ENCODE measurements at places on chromosomes 4 and X.

- peak; percentile 33 for DNase-seq
These were observed 16.7 kb upstream of the RBM41 start for GRCh38 chrX:107135049-107135964.

DNA sequence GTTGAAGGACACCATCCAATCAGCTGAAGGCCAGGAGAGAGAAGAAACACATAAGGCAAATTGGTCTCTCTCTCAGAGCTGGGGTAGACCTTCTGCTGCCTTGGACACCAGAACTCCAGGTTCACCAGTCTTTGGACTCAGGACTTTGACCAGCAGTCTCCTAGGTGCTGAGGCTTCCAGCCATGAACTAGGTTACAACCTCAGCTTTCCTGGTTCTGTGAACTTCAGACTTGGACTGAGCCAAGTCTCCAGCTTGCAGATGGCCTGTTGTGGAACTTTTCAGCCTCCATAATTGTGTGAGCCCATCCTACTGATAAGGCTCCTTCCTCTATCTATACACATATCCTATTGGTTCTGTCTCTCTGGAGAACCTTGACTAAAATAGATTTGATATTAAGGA is 20.6 kb upstream of the BBS12 start:
- no peak for DNase-seq

DNA sequence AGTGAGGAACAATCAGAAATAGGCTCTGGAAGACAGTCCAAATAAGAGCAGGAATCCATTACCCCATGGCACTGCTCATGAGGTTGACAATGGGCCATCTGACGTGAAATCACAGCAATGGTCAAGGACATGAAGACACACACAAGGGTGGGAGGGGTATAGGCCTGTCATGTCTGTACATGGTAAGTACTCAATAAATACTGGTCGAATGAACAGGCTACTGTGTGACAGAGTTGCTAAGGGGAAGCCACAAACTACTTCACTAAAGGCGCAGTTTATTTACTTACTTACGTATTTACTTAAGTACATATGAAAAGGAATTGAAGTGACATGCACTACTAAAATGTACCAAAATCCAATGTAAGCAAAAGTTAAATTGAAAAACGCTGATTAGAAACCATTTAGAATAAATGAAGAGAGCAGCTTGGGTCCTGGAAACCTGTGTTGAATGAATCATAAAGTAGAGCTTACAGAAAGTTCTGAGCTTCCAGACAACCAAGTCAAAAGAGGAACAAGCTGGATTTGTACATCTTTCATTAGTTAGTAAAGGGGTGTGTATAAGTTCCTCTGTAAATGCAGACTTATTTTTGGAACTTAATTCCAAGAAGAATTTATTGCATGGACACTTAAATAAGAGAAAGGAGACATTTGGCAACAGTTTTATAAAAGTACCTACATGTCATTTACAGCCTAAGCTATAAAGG is 32.7 kb downstream of the ALPK1 start:
- DNase-seq: no peak

GRCh38 chr4:158778156-158778711 is 9.4 kb downstream of the FNIP2 start:
- DNase-seq: no peak

- DNase-seq: no peak
These were observed 3.1 kb upstream of the L1CAM start for GRCh38 chrX:153889123-153889522.

- peak; percentile 25 for DNase-seq
These were observed 44.1 kb upstream of the SH3RF1 start for GRCh38 chr4:169314906-169315305.

- peak; percentile 60 for DNase-seq
These were observed 108.6 kb downstream of the ARHGAP6 start for GRCh38 chrX:11557120-11557519.

- DNase-seq: no peak
These were observed 2.5 kb downstream of the ARAP2 start for GRCh38 chr4:36241771-36242170.

GRCh38 chr4:174631901-174632758 is 109.8 kb upstream of the HPGD start:
- DNase-seq: peak; percentile 48

DNA sequence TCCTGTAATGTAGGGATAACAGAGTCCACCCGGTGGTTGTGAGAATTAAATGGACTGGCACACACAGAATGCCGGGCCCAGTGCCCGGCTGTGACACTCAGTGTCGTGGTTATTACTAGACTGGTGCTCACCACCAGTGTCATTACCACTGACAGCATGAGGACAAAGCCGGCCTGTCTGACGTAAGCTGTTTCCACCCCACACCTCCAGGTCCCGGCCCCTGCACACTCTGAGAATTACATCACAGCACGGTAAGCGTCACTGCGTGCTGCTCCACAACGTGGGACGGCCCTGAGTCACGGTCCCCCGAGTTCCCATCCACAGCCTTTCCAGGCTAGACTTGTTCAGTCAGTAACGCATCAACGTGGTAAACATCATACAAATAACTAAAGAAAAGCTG is 22.9 kb downstream of the FAT1 start:
- DNase-seq: peak; percentile 59

- no peak for DNase-seq
These were observed 95.4 kb downstream of the PARM1 start for GRCh38 chr4:75028196-75028854.

DNA sequence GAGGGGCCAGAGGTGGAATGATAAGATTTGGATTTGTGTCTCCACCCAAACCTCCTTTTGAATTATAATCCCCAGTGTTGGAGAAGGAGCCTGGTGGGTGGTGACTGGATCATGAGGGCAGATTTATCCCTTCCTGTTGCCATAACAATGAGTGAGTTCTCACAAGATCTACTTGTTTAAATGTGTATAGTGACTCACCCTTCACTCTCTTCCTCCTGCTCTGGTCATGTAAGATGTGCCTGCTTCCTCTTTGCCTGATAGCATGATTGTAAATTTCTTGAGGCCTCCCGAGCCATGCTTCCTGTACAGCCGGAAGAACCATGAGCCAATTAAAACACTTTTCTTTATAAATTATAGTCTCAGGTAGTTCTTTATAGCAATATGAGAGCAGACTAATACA is 348.6 kb downstream of the AR start:
- DNase-seq: no peak

- peak; percentile 89 for DNase-seq
These were observed 47.0 kb downstream of the FAT1 start for GRCh38 chr4:186676531-186677161.

DNA sequence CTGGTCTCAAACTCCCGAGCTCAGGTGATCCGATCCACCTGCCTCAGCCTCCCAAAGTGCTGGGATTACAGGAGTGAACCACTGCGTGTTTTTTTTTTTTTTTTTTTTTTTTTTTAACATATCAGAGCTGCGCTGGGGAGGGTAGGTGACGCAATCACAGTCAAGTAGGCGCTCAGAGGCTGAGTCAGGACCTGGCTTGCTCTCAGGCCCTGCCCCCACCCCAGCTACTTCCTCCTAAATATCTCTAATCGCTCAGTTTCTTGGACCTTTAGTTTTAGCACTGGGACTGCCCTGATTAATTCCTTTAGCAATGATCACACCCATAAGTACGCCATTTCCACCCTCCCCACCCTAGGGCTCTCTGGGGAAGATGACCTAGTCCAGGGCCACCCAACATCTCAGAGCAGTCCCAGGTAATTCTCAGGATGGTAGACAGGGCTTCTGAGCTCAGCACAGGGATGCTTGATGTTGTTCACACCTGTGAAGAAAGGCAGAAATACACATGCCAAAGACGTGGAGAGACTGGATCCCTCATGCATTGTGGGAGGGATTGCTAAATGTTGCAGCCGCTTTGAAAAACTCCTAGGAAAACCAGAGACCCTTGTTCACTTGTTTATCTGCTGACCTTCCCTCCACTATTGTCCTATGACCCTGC is 50.2 kb downstream of the DDX3X start:
- peak; percentile 71 for DNase-seq

DNA sequence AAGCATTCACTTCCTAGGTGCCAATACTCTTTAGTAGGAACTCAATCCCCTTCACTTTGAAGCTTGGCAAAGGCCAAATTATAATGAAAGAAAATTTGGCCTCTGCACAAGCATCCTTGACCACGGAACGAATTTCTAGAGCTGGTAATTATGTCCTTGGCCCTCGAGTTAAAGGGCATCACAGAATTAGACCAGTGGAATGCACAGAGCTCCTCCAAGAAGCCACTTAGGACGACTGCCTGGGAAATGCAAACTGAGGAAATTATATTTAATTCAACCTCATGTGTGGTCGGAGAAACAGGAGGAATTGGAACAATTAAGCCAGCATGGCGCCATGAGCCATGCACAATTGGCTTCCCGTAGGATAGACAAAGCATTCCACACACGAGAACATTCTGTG is 59.3 kb downstream of the NLGN4X start:
- no peak for DNase-seq

- peak; percentile 90 for DNase-seq
These were observed 192.7 kb upstream of the S100G start for GRCh38 chrX:16457239-16457638.

DNA sequence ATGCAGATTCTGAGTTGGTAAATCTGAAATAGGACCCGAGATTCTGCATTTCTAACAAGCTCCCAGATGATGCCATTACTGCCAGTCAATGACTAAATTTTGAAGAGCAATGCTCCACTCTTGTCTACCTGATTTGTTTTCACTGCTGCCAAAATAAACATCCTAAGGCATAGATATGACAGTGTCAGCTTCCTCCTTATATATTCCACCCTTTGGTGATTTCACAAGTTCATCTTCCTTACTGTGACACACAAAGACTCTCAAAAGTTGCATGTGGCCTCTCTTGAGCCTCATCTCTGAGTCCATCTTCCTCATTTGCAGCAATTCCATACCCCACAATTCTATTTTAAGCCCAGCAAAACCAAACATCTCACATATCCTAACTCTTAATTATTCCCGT is 110.9 kb downstream of the FBXW7 start:
- DNase-seq: no peak

DNA sequence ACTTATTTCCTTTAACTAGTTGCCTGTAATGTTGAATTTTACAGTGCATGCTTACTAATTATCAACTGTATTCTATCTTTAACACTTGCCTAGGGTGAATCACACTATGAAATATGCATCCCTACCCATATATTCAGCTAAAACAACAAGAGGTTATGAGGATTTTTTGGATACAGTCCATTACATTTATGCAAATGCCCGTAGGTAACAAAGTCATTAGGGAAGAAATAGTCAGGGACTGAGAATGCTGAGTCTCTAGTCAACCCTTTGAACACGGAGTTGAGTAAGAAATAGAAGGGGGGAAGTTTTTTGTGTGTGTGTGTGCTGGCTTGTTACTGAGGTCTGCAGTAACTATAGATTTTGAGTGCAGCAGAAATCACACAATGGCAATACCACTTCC is 26.1 kb upstream of the CBLL2 start:
- peak; percentile 52 for DNase-seq

DNA sequence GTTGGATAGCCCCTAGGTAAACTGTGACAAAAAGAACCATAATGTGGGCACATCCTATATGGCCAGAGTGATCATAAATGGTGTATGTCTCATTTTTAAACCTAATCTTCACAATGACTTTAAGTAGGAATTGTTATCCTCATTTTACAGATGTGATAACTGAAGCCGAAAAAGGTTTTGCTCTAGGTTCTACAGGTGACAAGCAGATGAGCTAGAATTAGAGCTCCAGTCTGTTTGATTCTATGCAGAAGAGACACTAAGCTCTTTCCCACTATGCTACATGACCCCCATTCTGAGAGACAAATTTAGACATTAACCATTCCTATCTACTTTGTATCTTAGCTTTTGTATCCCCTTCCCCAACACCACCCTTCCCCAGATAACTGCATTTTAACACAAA is 2.0 kb downstream of the AREG start:
- DNase-seq: no peak

DNA sequence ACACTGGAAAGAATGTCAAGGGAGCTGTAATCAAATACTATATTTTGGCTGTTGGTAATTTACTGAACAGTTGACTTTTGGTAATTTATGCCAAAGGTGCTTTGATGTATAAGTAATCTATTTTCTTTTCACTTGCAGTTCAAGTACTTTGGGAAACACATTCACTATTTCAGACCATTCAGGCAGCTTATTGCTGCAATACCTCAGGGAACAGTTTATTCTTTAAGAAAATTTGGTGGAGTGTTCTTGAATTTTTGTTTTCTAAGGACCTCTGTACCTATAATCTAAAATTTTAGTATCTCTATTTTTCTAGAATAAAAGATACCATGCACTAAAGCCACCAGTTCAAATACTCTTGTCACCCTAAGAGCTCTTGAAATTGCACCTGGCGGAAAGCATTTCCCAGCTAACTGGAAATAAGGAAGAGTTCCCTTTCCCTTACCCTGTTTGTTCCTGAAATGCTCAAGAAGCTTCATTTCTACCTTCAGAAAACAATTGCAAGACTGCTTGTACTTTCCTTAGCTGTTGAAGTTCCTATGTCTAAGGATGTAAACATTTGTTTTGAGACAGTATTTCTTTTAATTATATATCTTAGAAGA is 633.5 kb upstream of the FAT1 start:
- no peak for DNase-seq

- DNase-seq: no peak
These were observed 273.5 kb downstream of the C4orf33 start for GRCh38 chr4:129369361-129370010.

GRCh38 chr4:89744914-89745313 is 92.0 kb downstream of the SNCA start:
- DNase-seq: no peak

DNA sequence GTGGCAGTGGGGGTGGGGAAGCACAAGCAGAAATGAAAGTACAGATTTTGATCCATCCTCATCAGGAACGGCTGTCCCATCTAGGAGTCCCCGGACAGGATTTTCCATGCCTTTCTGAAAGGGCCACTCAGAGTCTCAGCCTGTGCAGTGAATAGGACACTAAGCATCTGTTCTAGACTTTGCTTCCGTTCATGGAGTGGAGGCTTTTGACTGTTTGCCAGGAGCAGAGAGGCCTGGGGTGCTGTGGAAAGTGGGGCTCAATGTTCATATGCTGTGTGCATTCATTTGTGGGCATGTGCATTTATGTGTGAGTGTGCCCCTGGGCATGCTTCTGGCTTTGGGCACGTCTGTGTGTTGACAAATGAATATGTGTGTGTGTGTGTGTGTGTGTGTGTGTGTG is 25.6 kb upstream of the MAMLD1 start:
- DNase-seq: no peak

- DNase-seq: no peak
These were observed 29.6 kb downstream of the NKX3-2 start for GRCh38 chr4:13514722-13515121.

DNA sequence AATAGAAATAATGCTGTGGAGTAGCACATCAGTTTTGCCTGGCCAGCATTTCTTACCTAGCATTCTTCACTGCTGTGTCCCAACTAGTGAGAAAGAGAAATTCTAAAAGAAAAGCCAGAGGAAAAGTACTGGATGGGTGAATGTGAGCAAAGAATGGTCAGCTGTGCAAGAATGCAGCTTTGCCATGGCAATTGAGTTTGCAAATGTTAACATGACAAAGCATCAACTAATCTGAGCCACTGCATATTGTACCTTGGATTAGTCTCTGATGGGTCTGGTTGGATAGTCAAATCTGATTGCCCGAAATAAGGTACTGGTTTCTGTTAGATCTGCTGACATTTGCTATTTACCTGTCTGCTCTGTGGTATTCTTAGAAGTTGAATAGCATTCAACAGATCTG is 38.7 kb downstream of the ADD1 start:
- DNase-seq: no peak

All from AG10803 (cell line).